Activated CD4-positive, CD25-positive, alpha-beta regulatory T cell treated with anti-CD3 and anti-CD28 coated beads, Interleukin-2, amount 50 U/mL, for 72 hours (primary cell): ENCODE measurements at places on chromosomes 3 and 15.

GRCh38 chr3:7607676-7608075 lies 746.8 kb downstream of the GRM7 start:
- DNase-seq = no peak

DNA sequence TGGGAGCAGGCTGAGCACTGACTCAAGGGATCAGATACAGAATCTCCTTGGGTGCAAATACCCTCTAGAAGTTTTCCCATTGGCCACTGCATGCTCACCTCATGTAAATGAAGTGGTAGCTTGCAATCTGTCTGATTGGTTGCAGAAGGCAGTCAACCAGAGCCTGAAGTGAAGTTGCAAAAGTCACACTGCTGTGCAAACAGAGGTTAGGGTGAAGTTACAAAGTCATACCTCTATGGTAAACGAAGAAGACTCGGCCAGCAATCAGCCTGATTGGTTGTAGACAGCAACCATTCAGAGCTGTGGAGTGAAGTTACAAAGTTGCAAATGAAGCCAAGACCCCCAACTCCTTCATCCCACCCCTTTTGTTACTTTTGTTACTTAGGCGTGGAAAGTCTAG lies 27.1 kb downstream of the STARD9 start:
- no peak for DNase-seq

- no peak for DNase-seq
These were observed 86.9 kb upstream of the RASGRP1 start for GRCh38 chr15:38651328-38652038.

DNA sequence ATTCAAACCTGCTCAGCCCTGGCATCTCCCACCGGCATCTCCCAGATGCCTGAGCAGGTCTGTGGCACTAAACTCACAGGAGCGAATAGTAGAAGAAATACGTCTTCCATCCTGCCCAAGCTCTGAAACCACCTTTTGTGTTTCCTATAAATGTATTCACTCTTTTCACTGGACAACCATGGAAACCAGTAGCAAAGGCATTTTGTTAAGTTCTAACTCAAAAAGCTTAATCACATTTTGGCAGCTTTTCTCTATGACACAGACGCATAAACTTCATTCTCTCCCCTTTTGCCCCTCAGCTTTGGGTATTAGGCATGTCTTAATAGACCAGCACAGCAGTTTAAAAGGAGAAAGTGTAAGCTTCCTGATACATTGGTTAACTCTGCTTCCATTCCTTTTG lies 24.5 kb upstream of the ARNT2 start:
- no peak for DNase-seq

DNA sequence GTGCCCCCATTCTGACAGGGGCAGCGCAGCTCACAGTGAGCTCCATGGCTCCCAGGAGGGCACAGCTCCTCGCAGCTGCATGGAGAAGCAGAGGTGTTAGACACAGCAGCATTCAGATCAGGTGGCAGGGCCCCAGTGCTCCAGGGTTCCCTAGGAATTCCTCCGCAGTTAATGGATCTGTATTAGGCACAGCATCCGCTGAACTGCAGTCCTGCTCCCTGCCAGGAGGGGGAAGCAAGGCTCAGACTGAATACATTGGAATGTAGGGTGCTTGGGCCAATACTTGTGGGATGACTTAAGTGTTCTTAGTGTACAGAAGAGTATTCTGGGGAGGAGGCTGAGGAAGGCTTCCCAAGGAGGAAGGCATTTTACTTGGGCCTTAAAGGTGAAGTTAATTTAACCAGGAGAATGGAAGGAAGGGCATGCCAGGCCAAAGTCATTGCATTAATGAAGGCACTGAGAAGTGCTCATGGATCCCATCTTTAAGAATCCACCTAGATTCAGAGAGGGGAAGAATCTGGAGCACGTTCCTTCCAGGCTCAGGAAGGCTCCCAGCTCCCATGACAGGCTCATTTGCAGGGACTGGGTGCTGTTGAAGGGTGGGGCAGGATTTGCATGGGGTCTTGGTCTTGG lies 111.6 kb downstream of the RAB11A start:
- DNase-seq = no peak

GRCh38 chr3:63705092-63705645 lies 52.7 kb downstream of the SNTN start:
- no peak for DNase-seq

- DNase-seq = no peak
These were observed 10.9 kb downstream of the SLCO2A1 start for GRCh38 chr3:134018850-134019249.

GRCh38 chr15:74580538-74581350 lies 34.9 kb upstream of the CLK3 start:
- no peak for DNase-seq

GRCh38 chr15:73026511-73027054 lies 25.7 kb upstream of the NEO1 start:
- no peak for DNase-seq

GRCh38 chr15:47516558-47516957 lies 200.7 kb upstream of the SEMA6D start:
- no peak for DNase-seq

DNA sequence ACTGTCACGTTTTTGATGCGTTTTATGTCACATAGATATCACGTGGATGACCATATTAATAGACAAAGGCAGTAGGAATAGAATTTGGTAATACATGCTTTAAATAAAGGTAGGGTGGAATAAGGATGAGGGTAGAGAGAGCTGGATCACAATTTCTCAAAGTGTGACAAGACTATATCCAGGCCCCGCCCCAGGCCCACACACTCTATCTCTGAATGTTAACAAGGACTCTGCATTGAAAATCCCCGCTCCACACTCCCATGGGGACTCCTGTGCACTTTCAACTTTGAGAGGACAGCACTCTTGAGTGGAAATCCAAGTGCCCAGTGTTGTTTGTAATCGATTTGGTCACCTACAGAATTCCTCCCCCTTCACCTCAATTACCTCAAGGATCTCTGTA lies 31.4 kb downstream of the ETV5 start:
- no peak for DNase-seq

- no peak for DNase-seq
These were observed 92.2 kb downstream of the MYLK start for GRCh38 chr3:123791898-123792297.

- no peak for DNase-seq
These were observed 277.6 kb downstream of the LPP start for GRCh38 chr3:188431553-188431952.

- no peak for DNase-seq
These were observed 171.8 kb downstream of the POTEB3 start for GRCh38 chr15:21268436-21268940.

DNA sequence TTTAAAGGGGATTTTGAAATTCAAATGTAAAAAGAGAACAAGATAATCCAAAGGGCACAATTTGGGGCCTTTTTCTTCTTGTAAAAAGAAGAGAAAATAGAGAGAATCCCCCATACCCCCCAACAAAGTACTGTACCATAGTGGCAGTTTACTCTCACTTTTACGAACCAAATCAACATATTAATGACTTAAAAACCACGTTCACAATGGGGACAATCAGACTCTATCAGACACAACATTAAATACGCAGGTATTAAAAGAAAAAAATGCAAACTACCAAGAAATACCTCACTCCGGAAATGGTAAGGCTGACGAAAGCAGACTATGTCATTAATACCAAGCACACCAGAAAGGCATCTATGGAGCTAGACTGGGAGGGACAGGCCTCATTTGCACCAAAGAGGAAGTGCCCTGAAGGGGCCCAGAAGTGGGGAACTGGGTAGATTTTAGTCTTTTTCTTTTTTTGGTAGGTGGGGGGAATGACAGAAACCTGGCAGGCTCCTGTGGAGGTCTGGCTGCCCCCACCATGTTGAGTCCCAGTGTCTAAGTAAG lies 134.3 kb downstream of the TIGIT start:
- DNase-seq = no peak

GRCh38 chr3:33231756-33232465 lies 13.3 kb upstream of the SUSD5 start:
- no peak for DNase-seq

- no peak for DNase-seq
These were observed 12.4 kb downstream of the NTRK3 start for GRCh38 chr15:88243895-88244787.

- DNase-seq = no peak
These were observed 406.4 kb upstream of the NPAP1 start for GRCh38 chr15:24269166-24269571.

- no peak for DNase-seq
These were observed 14.9 kb downstream of the ARL8B start for GRCh38 chr3:5136919-5137429.

- no peak for DNase-seq
These were observed 229.7 kb upstream of the BHLHE40 start for GRCh38 chr3:4749567-4750002.

GRCh38 chr3:146540236-146540635 lies 4.2 kb downstream of the PLSCR1 start:
- no peak for DNase-seq

GRCh38 chr3:126078866-126079265 lies 5.1 kb downstream of the SLC41A3 start:
- DNase-seq = no peak

- DNase-seq = no peak
These were observed 16.9 kb upstream of the TSC22D2 start for GRCh38 chr3:150391161-150391560.

GRCh38 chr3:197540961-197541377 lies 14.8 kb downstream of the BDH1 start:
- DNase-seq = no peak

- no peak for DNase-seq
These were observed 5.9 kb upstream of the CD47 start for GRCh38 chr3:108096532-108097321.

- no peak for DNase-seq
These were observed 97.8 kb downstream of the NUP210 start for GRCh38 chr3:13322324-13322723.

DNA sequence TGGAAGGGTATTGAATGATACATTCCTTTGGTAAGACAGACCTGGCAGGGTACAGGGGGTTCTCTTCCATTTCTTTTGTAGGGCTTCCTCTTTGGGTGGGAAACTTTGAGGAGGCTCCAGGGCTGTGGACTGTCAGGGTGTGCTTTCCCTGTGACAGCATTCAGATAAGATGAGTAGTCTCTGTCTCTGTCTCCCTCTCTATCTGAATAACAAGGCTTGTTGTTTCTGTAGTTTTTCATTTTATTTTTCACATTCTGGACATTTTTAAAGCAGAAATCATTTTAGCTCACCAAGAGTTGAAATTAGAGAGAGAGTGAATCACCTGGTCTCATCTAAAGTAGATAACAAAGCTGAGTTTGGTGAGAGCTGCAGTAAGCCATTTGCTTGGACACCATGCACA lies 100.8 kb upstream of the TPM1 start:
- DNase-seq = no peak
